ENCODE measurements at places on chromosomes 2 and 18. TPM values are rescaled to one million over a fixed set of nuclear protein-coding genes. Genes with fewer than 3 reads are reported as not detected.
A peak's percentile ranks its signal among the peaks of the same experiment; 100 is the strongest.

Gene CFC1
- not detected for total RNA-seq

Gene RGPD3
- 0.14 TPM for total RNA-seq

Gene MRO
- total RNA-seq = 0.23 TPM

Gene KCNJ3
- 0.05 TPM for total RNA-seq

Gene RNF125
- total RNA-seq = 1.1 TPM

Gene UGT1A5
- total RNA-seq = not detected

Gene SKA1
- total RNA-seq = 30.3 TPM

Gene C2orf66
- total RNA-seq = 0.23 TPM

Gene COL3A1
- total RNA-seq = 13.2 TPM

Gene LIPG
- total RNA-seq = 32.4 TPM

Gene SOWAHC
- total RNA-seq = 10.4 TPM

DNA sequence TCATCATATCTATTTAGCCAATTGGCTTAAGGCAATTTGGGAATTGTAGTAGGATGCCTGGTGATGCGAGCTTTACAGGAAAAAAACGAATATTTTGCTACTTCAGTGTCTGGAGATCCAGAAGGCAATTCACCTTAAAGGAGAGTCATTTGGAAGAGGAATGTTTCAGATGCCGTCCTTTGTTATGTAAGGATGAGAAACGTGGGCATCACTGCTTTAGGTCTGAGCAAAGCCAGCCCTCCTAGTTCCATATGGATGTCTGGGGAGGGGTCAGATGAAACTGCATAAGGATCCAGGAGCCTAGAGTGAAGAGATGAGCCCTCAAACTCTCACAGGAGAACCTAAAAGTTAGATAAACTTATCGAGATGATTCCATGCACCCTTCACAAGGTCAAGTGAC is 30.9 kb upstream of the DOCK10 start:
- no peak for DNase-seq

GRCh38 chr2:136022396-136023146 is 37.1 kb upstream of the DARS1 start:
- DNase-seq = no peak

- no peak for DNase-seq
Observed at GRCh38 chr2:178828486-178828881, 21.3 kb upstream of the TTN start.

DNA sequence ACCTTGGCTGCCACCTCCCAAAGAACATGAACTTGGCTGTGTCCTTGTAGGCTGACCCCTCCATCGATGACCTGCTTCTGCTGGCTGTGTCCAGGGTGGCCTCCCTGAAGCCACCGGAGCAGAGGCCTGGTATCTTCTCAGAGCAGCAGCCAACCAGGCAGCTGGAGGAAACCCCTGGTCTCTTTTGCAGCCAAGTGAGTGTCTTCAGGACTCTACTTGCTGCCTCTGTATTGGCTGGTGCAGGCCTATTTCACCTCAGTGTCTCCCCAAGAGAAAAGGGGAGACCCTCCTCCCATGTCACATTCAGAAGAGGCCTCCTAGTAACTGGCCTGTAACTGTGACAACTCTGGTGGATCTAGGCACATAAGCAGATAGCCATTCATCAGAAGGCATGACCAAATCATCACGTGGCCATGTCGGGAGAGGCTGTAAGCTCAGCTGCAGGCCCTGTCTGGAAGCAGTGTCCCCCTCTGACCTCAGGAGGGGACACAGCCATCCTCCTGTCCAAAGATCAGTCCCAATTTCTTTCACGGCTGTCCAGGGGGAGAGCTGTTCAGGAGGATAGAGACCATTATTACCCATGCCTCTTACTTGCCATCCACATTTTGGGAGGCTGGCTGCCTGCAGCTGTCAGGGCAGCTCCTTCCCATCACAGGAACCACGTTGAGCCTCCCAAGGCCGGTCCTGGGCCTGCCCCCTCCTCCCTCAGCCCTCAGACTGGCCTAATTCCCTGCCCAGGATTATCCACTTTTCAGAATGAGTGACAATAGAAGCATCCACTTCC is 20.9 kb upstream of the ROCK2 start:
- DNase-seq = no peak

- peak; percentile 48 for DNase-seq
Observed at GRCh38 chr2:240604291-240604938, 17.9 kb downstream of the CAPN10 start.

DNA sequence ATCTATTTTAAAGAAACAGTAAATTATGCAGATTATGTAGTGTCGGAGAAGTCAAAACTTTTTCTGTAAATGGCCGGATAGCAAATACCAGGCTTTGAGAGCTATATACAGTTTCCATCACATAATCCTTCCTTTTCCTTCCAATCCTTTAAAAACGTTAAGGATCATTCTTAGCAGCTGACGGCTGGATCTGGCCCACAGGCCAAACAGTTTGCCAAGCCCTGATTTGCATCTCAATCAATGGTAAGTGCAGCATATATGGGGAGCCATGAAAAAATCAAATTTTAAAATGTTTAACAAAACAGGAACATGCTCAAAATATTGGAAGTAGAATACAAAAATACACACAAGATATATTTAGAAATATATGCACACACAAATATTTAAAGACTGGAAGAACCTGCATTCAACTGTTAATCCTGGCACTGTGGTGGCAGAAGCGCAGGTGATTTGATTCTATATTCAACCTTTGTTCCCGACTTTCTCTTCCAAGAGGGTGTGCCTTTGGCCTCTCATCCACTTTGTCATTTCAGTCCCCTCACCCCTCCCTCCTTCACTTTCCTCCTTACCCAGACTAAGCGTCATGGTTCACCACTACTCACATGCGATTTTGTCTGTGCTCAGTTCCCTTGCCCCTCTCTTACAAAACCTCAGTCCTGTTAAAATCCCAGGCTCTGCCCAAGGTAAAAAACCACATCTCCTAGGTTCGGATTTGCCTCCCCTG is 27.3 kb downstream of the NDUFA10 start:
- DNase-seq = no peak

DNA sequence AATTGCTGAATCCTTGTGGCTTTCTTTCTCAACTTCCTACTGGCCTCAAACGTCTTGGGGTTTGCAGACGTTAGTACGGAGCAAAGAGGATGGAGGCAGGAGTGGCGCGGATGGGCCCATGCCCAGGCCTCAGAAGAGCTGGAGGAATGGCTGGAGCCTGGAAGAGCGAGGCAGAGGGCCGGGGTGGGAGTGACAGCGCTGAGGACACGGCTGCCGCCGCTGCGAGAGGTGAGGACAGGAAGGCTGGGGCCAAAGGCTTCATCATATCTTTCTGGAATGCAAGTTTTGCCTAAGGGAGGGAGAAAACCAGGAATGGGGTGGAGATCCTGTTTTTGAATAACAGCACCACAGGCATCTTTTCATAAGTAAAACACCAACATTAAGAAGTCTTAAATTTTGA is 178.5 kb upstream of the SESTD1 start:
- no peak for DNase-seq

Measured in neural crest cell (in vitro differentiated cells).